ENCODE measurements at places on chromosomes 7 and 10. TPM values are rescaled to one million over a fixed set of nuclear protein-coding genes. Genes with fewer than 3 reads are reported as not detected.

DNA sequence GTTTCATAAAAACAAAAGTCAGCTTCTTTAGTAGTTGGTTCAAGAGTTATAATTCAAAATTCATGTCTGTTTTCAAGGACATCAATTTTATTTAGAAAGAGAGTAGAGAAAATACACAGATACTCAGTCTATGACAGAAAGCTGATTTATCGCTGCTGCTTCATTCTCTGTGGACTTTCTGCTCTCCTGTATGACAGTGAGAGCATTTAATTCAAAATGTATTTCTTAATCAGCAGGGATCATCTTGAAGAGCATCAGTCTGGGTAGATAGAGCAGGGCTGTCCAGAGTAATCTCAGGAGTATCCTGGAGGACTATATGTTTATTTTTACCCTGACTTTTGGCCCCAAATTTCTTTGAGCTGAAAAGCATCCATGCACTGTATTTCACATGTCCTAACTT is 1676.7 kb downstream of the REEP3 start:
- DNase-seq: no peak

- DNase-seq: peak; percentile 94
Measured at GRCh38 chr7:6026011-6026819, 5.0 kb upstream of the ANKRD61 start.

GRCh38 chr10:21347043-21347784 is 178.3 kb downstream of the SKIDA1 start:
- DNase-seq: no peak

- DNase-seq: no peak
Measured at GRCh38 chr7:154748089-154748786, 254.7 kb downstream of the PAXIP1 start.

DNA sequence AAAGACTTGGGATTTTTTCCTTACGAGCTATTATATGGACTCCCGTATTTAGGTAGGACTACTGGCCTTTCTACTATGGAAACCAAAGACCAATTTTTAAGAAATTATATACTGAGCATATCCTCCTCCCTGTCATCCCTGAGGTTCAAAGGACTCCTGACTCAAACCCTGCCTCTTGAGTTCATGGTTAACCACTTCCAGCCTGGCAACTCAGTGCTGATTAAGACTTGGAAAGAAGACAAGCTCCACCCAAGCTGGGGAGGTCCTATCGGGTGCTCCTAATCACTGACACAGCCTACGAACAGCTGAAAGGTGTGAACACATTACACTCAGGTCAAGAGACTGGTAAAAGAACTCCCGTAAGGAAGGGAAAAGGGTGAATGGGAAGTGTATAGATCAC is 66.8 kb downstream of the LYZL2 start:
- DNase-seq: no peak

GRCh38 chr7:93202594-93203250 is 23.5 kb downstream of the HEPACAM2 start:
- DNase-seq: no peak

DNA sequence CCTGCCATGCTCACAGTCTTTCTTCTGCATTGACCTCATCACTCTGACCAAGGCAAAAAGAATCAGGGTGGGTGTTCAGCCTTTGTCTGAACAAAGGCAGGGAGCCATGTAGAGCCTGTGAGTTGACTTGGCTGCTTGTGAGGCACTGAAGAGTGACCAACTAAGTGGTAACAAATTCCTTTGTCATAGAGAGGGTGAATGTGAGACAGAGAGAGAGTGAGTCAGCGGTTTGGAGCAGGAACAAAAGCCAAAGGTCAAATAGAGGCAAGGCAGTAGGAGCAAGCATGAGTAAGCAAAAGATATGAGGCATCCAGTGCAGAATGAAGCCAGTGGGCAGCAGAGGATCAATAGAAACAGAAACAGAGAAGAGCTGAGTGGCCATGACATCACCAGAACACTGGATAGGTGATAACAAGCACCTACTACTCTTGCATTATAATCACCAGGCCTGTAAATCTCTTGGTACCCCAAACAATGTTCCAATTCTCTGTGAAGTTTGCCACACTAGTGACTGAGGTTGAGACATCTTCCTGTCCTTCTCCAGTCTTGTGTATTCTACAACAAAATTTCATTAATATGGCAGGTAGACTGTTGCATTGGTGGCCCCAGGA is 116.2 kb upstream of the LAMB4 start:
- DNase-seq: no peak

- DNase-seq: no peak
Measured at GRCh38 chr7:110382736-110383135, 708.2 kb upstream of the LRRN3 start.

- no peak for DNase-seq
Measured at GRCh38 chr7:126940723-126941307, 311.9 kb downstream of the GRM8 start.

GRCh38 chr10:12422189-12422588 is 72.8 kb downstream of the CAMK1D start:
- no peak for DNase-seq

GRCh38 chr10:43209074-43209455 is 57.8 kb downstream of the RASGEF1A start:
- DNase-seq: peak; percentile 54

DNA sequence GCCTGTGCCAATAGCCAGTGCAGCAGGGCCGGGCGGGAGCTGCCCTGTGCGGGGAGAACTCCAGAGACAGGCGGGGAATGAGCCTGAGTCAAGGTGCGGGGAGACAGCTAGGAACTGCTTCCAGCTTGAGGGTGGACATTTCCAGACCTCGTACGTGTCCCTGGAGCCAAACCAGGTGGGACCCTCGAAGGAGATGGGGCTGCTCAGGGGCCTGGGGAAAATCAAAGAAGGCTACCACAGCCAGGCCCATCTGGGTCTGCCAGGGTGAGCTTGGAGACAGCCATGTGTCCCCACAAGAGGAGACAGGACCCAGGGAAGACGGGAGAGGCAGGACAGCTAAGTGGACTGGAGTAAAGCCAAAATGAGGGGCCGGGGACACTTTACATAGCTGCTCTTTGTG is 504.9 kb upstream of the MGMT start:
- DNase-seq: no peak

GRCh38 chr10:78915190-78915518 is 153.6 kb upstream of the ZMIZ1 start:
- DNase-seq: peak; percentile 4

- DNase-seq: peak; percentile 54
Measured at GRCh38 chr10:48232717-48233447, 41.6 kb downstream of the FRMPD2 start.

DNA sequence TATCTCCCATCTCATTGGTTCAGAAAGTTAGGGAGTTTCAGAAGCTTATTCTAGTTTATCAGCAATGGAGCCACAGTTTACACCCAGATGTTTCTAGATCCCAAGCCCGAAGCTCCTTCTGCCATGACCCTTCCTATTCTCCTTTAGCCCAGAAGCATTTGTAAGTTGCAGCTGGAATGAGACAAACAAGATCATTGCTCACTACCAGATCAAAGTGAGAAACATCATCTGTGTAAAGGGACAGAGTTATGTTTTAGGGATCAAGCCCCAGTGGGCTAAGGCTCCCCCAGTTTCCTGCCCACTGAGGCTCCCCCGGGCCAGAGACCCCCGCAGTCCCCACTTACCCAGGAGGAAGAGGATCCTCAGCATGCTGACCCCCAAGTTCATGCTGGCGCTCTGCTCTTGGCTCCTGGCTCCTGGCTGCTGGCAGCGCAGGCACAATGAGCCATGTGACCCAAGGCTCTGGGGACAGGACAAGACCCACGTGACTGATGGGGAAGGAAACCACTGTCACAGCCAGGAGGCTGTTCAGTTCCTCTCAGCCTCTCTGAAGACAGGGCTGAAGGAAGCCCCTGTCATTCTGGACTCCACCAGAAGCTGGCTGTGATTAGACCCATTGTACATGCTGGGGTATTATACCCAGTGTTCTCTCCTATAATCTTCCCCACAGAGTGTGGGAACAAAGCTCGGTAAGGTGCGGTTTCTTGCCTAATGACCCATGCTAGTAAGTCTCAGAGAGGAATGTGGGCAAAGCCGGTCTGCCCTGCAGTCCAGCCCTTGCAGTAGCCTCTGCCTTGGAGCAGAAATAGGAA is at the start of gene TMEM273:
Gene TMEM273 (minus strand): TSS at position 442 of the 812 bp plus-strand sequence. CDS start 55 bp downstream, at position 387.
- DNase-seq: peak; percentile 94

GRCh38 chr10:118868589-118868988 is 113.8 kb upstream of the CACUL1 start:
- no peak for DNase-seq

- no peak for DNase-seq
Measured at GRCh38 chr7:131190146-131190545, 137.5 kb upstream of the MKLN1 start.

GRCh38 chr10:22682237-22683139 is 31.9 kb downstream of the PIP4K2A start:
- DNase-seq: no peak

GRCh38 chr10:83724471-83725241 is 414.7 kb upstream of the GHITM start:
- DNase-seq: no peak

DNA sequence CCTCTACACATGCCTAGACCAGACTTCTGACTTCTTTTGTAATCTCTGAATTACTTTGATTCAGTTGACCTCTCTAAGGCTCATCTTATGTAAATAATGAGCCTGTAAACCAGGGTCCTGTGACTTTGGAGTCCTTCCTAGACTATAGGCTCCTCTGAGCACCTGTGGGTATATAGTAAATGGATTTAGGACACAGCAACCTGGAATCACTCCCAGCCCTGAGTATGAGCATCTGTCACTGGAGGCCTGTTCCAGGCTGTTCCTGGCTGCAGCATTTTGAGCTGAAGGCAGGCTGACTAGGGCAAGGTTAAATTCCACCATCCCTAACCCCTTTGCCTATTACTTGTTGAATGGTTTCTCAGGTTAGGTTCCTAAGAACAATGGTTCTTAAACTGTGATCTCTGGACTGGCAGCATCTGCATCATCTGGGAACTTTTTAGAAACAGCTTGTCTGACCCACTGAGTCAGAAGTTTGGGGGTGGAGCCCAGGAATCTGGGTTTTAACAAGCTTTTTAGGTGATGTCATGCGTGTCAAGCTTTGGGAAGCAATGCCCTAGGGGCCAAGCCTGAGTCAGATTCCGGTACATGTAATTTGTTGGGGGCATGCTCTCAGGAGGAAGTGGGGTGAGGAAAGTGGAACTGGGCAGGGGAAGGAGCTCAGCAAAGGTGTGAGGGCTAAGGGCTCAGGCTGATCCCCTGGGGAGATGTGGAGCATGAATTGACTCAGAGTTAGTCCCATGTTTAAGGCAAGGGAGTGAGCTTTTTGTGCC is 28.2 kb downstream of the MINDY4 start:
- DNase-seq: no peak

- DNase-seq: peak; percentile 66
Measured at GRCh38 chr7:44278451-44279161, 46.8 kb downstream of the CAMK2B start.

DNA sequence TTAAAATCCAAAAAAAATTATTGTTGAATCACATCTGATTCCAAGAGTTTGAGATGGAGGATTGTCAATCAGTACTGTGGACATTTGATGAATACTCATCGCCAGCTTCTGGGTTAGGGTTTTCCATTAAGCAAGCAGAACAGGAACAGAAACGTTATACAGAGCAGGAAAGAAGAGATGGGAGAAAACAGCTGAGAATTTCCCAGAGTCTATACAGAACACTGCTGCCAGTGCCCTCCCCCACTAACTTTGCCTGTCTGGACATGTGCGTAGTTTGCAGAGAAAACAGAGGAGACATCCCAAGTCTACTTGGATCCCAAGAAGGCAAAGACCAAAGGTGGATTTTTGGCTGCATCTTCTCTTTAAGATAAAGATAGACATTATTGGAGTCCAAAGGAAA is 19.0 kb downstream of the C10orf90 start:
- no peak for DNase-seq

- DNase-seq: peak; percentile 96
Measured at GRCh38 chr10:96831867-96832720, at the start of gene LCOR. LCOR (plus strand) TSS chr10:96832298; CDS start chr10:96949058, 116,760 bp downstream.

DNA sequence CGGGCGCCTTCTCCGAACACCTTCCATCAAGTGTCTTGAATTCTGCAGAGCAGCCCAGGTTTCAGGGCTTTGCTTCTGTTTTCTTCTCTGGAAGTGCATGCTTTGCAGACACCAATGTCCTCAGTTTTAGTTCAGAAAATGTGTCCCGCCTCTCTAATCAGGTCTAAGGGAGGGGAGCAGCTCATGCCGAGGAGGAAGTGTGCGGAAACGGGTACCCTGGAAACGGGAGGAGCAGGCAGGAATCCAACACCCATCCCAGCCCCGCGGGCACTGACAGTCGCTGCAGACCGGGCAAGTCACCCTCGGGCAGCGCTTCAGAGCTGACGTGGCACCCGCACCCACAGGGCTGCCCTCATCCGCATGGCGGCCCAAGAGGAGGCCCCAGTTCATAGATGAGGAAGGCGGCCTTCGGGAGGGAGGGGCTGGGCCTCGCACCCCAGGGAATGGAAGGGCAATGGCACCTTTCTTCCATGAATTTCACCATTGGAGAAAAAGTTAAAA is 338.7 kb downstream of the DNAJB6 start:
- peak; percentile 54 for DNase-seq

DNA sequence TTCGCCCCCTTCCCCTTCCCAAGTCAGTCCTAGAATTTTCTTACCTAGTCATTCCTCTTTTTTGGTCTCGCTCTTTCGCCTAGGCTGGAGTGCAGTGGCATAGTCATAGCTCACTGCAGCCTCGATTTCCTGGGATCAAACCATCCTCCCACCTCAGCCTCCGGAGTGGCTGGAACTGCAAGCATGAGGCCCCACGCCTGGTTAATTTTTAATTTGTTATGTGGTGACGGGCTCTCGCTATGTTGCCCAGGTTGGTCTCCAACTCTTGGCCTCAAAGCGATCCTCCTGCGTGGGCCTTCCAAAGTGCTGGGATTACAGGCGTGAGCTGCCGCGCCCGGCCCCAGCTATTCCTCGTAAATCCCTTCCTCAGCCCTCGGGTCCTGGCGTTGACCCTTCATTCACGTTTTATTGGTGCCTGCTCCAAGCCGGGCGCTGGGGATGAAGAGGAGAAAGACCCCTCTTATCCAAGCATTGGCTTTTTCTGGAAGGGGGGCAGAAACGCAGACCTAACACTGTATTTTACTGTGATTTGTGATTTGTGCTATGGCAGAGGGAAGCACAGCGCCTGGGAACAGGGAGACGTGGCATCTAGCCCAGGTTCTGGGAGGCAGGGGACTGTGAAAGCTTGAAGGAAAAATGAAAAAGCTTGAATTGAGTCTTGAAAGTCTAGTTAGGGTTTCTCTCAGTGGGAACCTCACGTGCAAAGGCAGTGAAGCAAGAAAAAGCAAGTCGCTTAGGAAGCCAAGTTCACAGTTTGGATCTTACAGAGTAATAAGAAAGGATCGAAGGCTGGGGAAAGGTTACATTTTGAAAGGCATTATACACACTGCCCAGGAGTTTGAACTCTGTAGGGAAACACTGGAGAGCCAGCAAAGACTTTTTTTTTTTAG is 516 bp downstream of the ZNHIT1 start:
- DNase-seq: no peak

GRCh38 chr10:34141032-34141680 is 673.9 kb downstream of the PARD3 start:
- DNase-seq: no peak

Gene SUN3
- not detected for total RNA-seq

Gene C10orf67
- not detected for total RNA-seq

Gene NKX6-2
- total RNA-seq: not detected

Gene PPP1R17
- not detected for total RNA-seq

Gene ITPRID1
- not detected for total RNA-seq

Gene PLEKHS1
- total RNA-seq: not detected

Gene BLNK
- 89.8 TPM for total RNA-seq

Gene SPDYE2
- not detected for total RNA-seq

Gene EVX1
- total RNA-seq: not detected

Gene ZNF488
- 0.26 TPM for total RNA-seq

Gene SKIDA1
- not detected for total RNA-seq

Gene TRPV5
- total RNA-seq: not detected

Gene CCT6A
- total RNA-seq: 84.9 TPM

Gene CAMK2B
- 0.29 TPM for total RNA-seq

Gene PGAM1
- 187 TPM for total RNA-seq
